RWPE1 (cell line): ENCODE measurements at places on chromosomes 4 and X.
A peak's percentile ranks its signal among the peaks of the same experiment; 100 is the strongest.

- no peak for DNase-seq
Measured at GRCh38 chr4:11739992-11740391, 311.3 kb upstream of the HS3ST1 start.

- DNase-seq: no peak
Measured at GRCh38 chrX:110914281-110914680, 118.7 kb upstream of the CHRDL1 start.

- no peak for DNase-seq
Measured at GRCh38 chrX:132634521-132634920, 145.7 kb upstream of the MBNL3 start.

- no peak for DNase-seq
Measured at GRCh38 chrX:27860337-27860736, 52.5 kb downstream of the MAGEB10 start.

- no peak for DNase-seq
Measured at GRCh38 chrX:114134465-114134864, 449.4 kb upstream of the HTR2C start.

DNA sequence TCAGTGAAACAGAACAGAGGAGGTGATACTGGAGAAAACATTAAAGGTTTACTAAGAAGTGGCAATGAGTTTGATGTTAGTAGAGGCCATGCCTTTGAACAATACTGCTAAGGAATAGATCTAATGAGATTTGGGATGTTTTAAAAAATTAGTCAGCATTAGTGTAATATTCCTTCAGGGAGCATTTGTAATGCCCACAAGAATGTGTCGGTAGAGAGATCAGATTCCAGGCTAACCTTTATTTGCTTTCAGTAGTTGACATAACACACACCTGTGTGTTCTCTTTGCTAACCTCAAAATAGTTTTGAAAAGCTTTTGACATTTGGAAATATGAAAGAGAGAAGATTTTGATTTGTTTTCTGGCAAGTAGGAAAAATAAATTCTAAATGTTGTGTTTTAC, 328.8 kb downstream of the BMPR1B start:
- peak; percentile 41 for DNase-seq

- DNase-seq: no peak
Measured at GRCh38 chr4:83989835-83990234, 453.9 kb downstream of the GPAT3 start.

GRCh38 chr4:178752954-178753525, 1310.8 kb upstream of the AGA start:
- DNase-seq: no peak

DNA sequence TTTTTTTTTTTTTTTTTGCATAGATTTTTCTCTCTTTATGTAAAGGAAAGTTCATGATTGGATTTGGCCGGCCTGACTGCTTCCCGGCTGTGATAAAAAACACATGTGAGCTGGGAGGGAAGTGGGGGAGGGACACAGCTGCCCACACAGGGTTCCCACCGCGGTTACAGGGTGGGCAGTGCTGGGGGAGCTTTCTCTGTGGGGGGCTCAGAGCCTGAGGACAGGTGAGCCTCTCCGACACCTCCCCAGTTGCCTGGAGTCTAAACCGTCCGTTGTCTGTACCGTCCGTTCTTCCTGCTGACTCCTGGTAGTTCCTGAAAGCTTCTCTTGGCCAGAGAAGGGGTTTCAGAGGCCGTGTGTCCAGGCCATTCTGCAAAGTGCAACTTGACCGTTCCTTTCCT, 21.8 kb downstream of the SHOX start:
- no peak for DNase-seq
